ENCODE measurements at places on chromosomes 2 and 18.

- DNase-seq = no peak
Measured at GRCh38 chr2:54478899-54479298, 22.8 kb downstream of the SPTBN1 start.

DNA sequence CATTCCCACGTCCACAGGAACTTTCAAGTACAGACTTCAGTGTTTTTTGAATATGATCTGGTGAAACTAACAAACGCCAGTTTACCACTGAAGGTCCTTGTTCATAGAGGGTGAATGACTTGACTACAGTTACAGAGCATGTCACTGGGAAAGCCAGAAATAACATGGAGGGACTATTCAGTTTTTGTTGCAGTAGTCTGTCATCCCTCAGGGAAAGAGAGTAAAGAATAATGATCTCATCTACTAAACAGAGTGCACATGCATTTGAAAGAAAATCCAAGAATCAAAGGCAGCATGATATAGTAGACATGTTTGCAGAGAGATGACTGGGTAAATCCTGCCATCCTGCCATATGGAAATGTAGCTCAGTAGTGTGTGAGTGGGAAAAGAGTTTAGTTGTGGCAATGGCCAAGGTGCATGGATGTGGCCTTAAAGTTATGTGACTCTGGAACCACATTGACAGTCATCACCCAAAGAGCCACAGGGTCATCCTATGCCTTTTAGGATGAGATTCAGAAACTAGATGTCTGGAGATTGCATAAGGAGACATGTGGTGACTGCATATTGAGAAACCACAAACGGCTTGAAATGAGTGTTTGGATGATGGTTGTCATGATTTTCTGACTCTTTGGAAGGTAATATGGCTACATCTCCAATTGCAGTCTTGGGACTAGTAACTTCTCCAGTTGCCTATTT is 125.3 kb upstream of the ZEB2 start:
- DNase-seq = no peak

- no peak for DNase-seq
Measured at GRCh38 chr18:80229363-80229762, 18.0 kb downstream of the PARD6G start.

DNA sequence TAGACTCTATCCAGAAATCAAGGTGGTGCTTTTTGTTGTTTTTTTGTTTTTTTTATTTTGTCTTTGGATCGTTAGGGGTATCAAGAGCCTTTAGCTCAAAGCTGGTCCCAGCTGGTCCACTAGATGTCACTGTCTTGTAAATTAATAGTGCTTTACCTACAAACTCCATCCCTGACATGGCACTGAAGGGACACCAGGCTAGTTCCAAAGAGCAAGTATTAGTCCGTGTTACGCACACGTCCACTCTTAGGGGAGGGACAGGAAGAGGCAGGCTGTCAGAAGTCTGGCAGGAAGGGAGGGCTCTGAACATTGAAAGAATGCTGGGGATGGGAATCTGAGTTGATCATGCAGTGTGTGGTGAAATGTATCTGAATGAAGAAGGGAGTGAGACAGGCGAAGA is 85.9 kb upstream of the CCBE1 start:
- no peak for DNase-seq

DNA sequence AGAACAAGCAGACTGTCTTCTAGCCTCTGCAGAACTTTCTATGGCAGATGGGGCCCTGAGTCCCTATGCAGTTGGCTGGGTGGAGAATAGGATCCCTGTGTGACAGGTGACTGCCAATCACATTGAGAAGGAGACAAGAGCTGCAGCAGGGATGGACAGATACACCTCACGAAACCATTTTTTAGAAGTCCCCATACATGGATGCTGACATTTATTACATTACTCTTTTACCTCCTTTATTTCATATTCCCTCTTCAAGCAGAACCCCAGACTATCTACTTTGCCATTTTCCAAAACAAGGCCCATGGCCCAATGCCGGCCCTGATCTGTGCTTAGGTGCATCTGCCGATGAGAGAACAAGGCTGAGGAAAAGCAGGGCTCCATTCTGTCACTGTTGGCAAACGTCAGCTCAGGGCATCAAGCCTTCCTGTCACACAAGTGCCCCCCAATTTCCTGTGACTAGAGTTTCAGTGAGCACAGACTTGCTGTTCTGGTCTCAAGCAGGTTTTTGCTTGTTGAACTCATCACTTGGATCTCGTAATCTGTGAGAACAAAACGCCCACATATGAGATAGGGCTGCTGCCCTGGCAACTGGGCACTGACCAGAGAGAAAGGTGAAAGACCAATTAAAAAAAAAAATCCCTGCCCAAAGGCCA is 35.8 kb downstream of the LOXHD1 start:
- DNase-seq = no peak

DNA sequence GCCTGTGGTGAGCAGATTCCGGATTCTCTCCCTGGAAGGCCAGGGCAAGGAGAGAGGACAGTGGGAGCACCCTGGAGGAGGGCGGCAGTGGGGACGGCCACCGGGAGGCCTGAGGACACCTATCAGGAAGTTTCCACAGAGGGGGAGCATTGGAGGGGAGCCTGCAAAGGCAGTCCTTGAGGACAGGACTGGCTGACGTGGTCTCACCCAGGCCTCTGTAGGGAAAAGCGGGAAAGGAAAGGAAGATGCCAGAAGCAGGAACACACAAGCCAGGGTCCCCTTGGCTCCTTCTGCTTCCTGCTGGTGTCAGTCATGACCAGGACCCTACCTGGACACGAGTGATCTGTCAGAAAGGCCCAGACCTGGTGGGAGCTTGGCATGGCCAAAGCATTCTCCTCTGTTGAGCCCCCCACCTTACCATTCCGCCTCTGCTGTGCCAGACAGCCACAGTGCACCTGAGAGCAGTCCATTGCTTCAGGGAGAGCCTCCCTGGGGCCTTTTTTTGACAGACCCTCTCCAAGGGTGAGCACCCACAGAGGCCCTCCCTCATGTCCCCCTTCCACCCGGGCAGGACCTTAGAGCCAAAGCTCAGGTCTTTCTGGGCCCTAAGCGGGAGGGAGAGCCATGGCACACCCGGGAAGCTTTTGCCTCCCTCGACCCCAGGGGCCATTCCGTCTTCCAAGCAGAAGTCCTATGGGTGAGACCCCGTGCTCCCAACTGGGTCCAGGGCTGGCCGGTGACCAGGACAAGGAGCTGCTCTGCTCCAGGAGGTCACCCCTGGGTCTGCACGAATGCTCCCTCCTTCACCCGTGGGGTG is 333.1 kb downstream of the DYSF start:
- DNase-seq = no peak

DNA sequence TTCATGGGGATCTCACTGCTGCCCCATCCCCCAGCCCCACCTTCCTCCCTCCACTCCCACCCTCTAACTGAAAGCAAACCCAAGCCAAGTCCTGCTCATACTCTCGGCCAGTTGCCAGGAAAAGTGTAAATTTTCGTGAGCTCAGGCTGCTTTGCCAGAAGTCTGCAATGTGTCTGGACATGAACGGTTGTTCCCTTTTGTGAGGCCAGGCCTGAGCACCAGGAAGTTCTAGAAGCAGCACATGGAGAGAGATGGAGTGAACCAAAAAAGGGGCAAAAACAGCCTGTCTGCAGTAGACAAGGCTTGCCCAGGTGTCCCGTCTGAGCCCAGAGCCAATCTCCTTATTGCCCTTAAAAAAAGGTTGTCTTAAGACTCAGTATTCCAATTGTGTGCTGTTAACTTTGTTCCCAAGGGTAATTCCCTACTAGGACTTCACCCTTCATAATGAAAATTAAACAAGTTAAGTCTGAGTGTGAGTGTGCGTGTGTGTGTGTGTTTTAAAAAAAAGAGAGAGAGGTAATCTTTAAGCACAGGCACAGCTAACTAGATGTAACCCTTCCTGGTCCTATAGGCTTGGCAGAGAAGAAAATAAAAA is 247.1 kb downstream of the BCL11A start:
- no peak for DNase-seq

DNA sequence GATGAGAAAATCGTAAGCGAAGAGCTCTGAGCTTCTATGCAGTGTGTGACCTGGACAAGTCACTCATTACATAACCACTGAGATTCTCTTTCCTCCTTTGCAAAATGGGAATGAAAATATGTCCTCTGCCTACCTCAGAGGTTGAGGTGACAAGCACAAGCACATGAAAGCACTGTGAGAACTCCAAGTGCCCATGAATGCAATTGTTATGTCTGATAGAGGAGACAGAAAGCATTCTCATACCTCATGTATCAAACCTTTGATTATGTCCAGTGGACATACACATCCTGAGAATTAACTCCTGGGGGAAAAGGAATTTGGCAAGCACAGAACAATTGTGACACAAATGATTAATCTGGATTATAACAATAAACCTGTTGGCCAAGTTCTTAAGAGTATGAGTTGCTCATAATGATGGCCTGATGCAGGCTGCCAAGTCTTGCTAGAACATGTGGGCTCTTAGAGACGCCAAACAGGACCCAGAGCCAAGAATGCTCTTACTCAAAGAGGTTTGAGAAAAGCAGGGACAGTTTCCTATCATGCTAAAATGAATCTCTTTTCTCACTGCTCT is 8.5 kb upstream of the RMDN2 start:
- no peak for DNase-seq

- DNase-seq = no peak
Measured at GRCh38 chr2:170711196-170711773, 3.9 kb upstream of the SP5 start.

GRCh38 chr2:68860111-68860510 is 11.1 kb downstream of the BMP10 start:
- no peak for DNase-seq

DNA sequence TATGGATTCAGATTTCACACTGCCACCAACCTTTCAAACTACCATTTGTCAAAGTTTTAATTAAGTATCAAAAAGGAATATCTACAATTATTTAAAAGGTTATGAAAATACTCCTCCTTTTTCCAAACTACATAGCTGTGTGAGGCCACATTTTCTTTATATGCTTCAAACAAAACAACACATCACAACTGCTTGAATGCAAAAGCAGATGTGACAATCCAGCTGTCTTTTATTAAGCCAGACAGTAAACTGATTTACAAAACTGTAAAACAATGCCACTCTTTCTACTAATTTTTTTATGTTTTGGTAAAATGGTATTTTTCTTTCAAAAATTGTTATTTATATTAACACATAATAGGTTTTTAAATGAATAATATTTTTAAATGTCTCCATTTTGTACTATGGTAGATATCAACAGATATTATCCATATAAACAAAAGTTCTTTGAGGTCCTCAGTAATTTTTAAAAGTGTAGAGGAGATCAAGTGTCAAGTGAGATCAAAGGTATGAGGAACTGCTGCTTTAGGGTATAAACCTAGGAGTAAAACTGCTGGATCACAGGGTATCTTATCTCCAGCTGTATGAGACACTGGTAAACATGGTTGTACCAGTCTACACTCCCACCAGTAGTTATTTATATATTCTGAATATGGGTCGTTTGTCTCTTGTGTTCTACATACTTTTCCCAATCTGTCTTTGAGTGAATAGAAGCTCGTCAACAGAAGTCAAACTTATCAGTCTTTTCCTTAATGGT is 68.8 kb upstream of the SERTAD2 start:
- no peak for DNase-seq

DNA sequence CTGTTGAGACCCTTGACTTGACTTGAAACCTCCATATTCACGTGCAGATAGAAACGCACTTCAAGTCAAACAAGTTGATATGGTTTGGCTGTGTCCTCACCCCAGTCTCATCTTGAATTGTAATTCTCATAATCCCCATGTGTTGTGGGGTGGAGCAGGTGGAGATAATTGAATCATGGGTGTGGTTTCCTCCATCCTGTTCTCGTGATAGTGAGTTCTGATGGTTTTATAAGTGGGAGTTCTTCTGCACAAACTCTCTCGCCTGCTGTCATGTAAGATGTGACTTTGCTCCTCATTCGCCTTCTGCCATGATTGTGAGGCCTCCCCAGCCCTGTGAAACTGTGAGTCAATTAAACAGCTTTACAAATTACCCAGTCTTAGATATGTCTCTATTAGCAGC is 21.4 kb downstream of the SLC3A1 start:
- DNase-seq = no peak

DNA sequence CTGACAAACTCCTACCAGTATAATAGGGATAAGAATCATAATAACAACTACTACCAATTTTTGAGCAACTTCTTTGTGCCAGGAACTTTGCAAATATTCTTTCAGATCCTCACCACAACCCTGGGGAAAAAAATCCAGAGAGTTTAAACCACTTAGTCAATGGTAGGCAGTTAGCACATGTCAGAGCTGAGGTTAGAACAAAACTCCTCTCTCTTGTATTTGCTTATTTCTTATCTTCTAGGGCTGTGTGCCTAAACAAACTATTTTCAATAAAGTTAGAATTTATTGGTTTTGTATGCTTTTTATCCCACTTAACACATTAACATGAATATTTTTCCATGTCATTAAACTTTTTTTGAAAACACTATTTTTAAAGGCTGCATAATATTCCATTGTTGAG is 127.1 kb downstream of the BCL11A start:
- no peak for DNase-seq

DNA sequence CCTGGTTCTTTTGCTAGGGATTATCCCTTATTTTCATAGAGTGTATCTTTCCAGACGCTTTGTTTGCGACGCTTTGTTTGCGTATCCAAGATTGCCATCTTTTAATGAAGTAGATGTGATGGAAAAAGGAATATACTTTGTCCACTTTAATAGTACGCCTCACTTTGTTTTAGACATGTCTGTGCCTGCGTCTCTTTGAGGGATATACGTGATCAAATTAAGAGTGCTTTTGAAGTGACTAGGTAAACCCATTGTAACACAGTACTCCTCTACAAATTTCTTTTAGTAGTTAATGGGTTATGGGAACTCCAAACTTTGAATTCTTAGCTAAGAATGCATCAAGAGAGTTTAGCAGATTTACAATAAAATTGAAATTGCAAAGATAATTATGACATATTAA is 27.9 kb downstream of the ACSL3 start:
- no peak for DNase-seq

GRCh38 chr2:71471276-71471675 is 17.9 kb downstream of the DYSF start:
- no peak for DNase-seq

GRCh38 chr18:2192562-2192961 is 378.7 kb downstream of the METTL4 start:
- no peak for DNase-seq

GRCh38 chr2:9660781-9661180 is 30.0 kb upstream of the YWHAQ start:
- DNase-seq = no peak

- peak; percentile 28 for DNase-seq
Measured at GRCh38 chr18:38481576-38481975, 916.0 kb upstream of the CELF4 start.

DNA sequence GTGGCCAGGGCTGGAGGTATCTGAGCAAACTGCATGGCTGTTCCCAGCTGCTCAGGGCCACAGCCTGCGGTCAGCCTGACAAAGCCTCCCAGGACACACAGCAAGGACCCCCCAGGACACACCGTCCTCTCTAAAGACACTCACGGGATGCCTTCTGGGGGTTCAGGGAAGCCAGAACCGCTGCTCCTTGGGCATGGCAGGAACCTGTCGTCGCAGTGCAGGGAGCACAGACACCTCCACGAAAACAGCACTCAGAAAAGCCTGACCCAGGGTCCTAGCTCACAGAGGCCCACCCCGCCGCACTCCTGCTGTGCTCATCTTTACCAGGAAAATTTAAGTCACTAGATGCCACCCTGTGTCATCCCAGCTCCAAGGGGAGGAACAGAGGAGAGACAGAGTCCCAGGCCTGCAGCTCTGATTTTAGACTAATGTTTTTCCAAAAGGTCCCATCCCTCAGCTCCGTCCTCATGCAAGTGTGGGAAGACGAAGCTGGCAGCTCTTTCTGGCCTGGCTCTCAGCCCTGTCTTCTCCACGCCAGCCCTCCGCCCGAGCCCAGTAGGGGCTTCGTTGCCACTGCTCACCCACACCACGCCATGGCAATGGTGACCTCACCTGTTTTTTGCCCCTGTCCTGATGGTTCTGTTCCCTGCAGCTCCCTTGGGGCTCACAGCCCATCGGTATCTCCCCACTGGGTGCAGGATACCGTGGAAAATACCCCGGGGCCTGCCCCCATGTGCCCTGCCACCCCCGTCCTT is 23.9 kb upstream of the SLC66A3 start:
- DNase-seq = no peak

All from substantia nigra (tissue), 51 donors.